ENCODE measurements at places on chromosomes 2 and 18.
A peak's percentile ranks its signal among the peaks of the same experiment; 100 is the strongest.

GRCh38 chr2:96947949-96948833, 38.2 kb downstream of the FAM178B start:
- no peak for DNase-seq

DNA sequence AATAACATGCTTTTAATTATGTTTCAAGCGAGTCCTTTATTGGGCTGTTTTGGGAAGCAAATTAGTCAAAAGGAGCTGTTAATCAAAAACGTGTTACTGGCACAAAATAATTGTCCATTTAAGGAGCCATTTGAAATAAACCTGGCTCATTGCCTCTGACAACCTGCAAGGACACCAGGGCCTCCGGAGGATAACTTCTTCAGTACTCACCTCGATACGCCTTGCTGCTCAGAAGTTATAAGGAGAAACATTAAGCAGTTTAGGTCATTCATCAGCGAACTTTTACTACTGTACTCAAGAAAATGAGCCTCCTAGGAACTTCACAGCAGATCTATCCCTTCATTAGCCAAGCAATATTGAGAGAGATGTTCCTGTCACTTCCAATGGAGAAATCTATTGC, 1579.2 kb upstream of the ACVR2A start:
- no peak for DNase-seq

- no peak for DNase-seq
Measured at GRCh38 chr2:17427401-17427800, 90.8 kb downstream of the RAD51AP2 start.

DNA sequence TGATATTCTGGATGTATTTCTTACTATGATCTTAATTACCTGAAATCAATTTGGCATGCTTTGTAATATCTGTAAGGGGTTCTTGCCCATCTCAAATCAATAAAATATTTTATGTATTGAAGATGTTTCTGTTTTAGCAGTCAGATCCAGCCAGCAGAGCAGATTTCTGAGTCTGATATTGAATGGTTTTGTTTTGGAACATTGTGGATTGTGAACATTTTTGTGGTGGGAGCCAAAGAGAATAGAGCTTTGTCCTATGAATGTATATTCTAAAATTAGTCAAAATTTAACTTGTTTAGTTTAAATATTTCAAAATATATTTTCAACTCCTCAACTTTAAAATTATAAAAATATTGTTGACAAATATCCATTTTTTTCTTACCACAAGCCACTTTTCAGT, 197.0 kb downstream of the UBE2E3 start:
- no peak for DNase-seq

GRCh38 chr2:38268691-38269327, 108.3 kb downstream of the ATL2 start:
- DNase-seq: peak; percentile 32

Measured in astrocyte of the cerebellum (primary cell).